Stimulated activated CD4-positive, alpha-beta T cell treated with anti-CD3 and anti-CD28 coated beads, Interleukin-1b, Interleukin-23, amount 100 ng/mL, for 1 hour (primary cell): ENCODE measurements at places on chromosomes 5 and 9.

- DNase-seq, result no peak
Measured at GRCh38 chr5:96919754-96920197, 16.1 kb upstream of the LNPEP start.

DNA sequence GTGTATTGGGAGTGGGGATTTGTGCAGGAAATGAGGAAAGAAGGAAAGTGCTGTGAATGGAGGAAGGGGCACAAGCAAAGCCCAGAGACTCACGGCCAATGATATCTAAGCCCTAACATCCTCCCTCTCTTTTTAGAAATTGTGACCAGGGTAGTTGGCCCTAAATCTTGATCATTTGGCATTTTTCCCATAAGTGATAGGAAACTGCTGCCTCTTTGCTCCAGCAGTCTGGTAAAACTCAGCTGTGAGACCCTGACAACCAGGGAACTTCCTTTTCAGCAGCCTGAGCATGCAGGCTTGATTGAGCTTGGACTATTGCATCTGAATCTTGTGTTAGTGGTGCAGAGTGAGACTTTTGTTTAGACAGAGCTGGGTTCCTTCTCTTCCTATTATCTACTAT lies 9.6 kb upstream of the ADRB2 start:
- no peak for DNase-seq

DNA sequence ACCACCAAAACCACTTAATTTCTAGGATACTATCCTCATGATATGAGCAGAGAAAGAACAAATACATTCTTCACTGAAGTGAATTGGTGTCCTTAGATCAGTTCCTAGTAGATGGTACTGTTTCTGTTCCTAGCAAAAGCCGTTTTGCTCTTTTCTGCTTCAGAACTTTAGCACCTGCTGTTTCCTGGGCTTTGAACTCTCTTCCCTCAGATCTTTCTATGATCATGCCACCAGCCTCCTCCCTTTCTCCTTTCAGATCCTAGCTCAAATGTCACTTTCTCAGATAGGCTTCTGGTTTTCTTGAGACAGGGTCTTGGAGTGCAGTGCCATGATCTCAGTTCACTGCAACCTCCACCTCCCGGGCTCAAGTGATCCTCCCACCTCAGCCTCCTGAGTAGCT lies 118.0 kb downstream of the EGFLAM start:
- DNase-seq, result no peak

- DNase-seq, result no peak
Measured at GRCh38 chr9:135813671-135814290, 93.6 kb downstream of the CAMSAP1 start.

- no peak for DNase-seq
Measured at GRCh38 chr5:135437422-135437795, 9.7 kb downstream of the DCANP1 start.

DNA sequence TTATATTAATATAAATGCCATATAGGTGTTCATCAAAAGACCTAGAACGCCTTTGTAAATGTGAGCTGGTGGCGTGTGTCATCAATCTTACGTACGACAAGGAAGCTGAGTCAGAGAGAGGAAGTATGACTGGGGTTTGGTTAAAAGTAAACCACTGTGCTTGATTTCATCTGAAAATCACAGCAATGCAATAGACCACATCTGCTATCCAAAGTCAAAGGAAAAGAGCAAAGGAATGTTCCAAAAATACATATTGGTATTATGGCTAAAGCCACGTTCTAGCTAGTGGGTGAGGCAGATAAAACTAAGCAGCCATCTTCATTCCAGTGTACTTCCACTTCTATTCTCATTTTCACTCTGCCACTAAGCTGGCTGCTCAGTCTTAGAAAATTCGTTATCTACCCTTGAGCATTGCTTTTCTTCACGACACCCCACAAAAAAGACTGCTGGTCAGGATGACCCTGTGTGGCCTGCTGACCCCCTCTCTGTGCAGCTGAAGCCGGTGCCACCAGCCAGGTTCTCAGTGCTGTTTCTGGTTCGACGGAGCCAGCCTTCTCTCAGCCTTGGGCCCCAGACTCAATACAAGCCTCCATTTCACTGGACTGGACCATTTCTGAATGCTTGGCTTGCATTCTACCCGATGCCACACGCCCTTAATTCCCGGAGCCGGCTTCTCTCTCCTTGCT lies 23.8 kb downstream of the SHC3 start:
- no peak for DNase-seq

- no peak for DNase-seq
Measured at GRCh38 chr5:71948206-71948605, 159.1 kb upstream of the MAP1B start.

DNA sequence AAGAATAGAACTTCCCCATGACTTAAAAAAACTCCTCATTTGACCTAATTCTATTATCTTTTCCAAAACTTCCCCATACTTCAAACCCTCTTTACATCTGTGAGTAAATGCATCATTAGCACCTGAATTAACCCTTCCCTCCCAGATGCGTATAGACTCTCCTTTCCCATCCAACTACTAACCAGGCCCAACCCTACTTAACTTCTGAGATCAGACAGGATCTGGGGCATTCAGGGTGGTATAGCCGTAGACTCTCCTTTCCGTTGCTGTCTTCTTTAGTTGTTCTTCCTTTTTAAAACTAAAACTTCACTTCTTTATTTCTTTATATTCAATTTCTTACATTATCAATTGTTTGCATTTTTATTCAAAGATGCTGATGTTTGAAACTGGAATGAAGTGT lies 165.2 kb downstream of the SLCO4C1 start:
- DNase-seq, result no peak

DNA sequence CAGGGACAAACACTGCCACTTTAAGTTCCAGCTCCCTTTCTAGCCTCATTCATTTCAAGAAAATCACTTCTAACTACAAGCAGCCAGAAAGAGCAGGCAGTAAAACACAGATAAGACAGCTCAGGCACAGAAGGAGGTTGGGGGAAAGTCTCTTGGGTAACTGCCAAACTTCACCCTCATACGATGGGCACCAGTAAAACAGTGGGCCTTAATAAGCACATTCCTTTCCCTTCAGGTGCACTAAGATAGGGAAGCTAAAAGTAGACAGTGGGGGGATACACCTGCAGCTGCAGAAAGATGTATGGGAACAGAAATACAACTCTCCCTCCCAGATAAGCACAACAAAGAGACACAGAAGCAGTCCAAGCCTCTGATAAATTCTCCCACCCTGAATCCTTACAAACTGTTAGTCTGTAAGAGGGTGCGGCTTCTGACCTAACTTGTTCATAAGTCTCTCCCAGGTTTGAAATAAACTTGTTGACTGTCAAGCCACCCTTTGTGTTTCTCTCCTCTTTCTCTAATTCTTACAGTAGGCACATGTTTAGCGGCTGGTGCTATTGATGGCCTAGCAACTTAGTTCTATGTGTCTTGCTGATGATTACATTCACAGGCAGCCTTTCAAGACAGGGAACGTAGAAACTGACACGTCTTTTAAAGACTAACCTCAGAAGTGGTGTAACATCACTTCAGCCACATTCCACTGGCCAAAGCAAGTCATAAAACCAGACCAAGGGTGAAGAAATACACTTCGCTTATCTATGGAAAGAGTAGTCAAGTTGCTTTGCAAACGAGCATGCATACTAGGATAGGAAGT lies 6.8 kb upstream of the CKS2 start:
- DNase-seq, result no peak

GRCh38 chr9:129875687-129876395 lies 40.6 kb downstream of the USP20 start:
- no peak for DNase-seq

DNA sequence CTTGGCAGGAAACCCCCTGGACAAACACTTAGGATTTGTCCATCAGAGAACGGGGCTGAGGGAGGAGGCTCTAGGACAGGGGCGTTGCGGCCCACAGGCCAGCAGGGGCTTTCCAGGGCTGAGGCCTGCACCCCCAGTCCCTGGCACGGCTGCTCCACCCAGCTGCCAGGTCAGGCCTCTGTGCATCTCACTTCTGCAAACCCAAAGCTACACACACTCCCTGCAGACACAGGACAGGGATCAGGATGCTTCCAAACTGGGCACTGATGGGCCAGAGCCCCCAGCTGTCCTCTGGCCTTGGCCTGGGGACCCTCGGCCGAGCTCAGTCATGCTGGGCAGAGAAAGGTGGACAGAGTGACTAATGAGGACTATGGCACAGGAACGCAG lies 106.2 kb upstream of the SARDH start:
- DNase-seq, result no peak

DNA sequence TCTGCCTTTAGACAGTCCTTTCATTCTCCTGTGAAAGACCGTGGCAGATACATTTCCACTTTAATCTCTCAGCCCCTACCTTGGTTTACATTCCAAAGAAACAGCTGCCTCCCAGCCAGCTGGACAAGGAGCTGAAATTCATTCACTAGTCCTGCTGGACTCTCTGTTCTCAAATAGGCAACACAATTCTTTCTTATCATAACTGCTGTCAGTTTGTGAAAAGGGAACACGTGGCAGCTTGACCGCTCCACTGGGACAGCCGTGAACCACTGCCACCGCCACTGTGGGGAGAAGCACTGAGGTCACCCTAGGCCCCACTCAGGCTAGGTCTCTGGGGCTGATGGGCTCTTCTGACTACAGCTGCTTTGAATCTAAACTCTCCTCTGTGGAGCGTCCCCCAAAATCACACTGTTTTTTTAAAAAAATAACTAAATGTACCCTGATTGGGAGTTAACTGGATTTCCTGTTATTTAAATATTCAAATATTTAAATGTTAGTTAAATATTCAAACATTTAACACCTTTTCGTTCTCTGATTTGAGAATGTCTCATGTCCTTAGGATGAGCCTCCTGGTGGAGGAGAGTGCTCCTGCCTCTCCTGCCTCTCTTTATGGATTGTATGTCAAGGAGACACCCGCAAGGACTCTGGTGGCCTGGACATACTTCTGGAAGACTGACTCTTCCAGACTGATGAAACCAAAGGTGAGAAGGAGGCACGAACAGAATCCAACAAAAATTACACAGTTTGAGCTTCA lies 120.1 kb downstream of the BOD1 start:
- DNase-seq, result no peak

- no peak for DNase-seq
Measured at GRCh38 chr9:136173648-136174290, 31.2 kb downstream of the LHX3 start.

DNA sequence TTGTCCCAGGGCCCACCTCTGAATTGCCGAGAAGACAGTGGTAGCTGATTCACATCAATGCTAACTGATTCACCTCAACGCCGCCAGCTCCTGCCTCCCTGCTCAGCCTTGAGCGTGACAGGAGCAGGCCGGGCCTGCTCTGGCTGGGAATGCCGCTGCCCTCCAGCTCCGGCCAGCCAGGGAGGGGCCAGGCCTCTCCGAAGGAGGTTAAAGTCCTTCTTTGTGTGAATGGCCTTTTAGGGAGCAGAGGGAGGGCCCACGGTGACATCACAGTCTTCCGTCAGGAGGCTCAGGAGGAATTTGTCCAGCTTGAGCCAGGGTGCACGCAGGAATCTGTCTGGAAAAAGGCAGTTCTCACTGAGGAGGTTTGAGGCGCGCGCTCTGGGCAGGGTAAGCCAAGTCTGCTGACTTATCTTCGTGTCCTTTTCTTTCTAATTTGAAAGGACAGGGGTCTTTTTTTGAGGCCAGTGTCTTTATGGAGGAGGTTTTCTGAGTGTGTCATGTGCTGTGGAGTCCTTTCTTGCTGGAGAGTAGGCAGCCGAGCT lies 82.7 kb downstream of the C9orf152 start:
- DNase-seq, result no peak
